Ovary (tissue), 10 donors: ENCODE measurements at places on chromosomes 5 and 9. TPM values are rescaled to one million over a fixed set of nuclear protein-coding genes. Genes with fewer than 3 reads are reported as not detected.
A peak's percentile ranks its signal among the peaks of the same experiment; 100 is the strongest.

GRIA1 gene
- 0.11 TPM for polyA plus RNA-seq

GRCh38 chr9:96553070-96553469, 66.6 kb downstream of the CDC14B start:
- no peaks in the 10 kb centered on the region for H3K36me3 ChIP-seq
- H3K27ac ChIP-seq = no peak overlapping the region
- no peaks in the 10 kb centered on the region for H3K27me3 ChIP-seq
- H3K4me3 ChIP-seq = no peak overlapping the region

DNA sequence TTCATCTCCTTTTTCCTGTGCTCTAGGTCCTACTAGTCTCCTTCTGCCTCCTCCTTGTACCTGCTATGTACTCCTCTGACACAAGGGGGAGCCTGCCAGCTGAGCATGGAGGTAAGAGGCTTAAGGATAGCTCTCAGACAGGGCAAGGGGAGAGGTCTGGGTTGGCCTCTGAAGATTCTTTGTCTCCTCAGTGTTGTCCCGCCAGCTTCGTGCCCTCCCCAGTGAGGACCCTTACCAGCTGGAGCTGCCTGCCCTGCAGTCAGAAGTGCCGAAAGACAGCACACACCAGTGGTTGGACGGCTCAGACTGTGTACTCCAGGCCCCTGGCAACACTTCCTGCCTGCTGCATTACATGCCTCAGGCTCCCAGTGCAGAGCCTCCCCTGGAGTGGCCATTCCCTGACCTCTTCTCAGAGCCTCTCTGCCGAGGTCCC, 3.8 kb downstream of the CREB3 start:
- no peaks in the 10 kb centered on the region for H3K27me3 ChIP-seq
- H3K36me3 ChIP-seq = no peaks in the 10 kb centered on the region
- DNase-seq = no peak
- H3K4me1 ChIP-seq = peaks cover under 1% of the 10 kb centered on the region

GRCh38 chr9:78026947-78027346, 4.7 kb downstream of the GNAQ start:
- no peaks in the 10 kb centered on the region for H3K36me3 ChIP-seq
- no peak for DNase-seq
- peaks cover 6% of the 10 kb centered on the region for H3K4me1 ChIP-seq
- no peak overlapping the region for H3K27ac ChIP-seq
- H3K27me3 ChIP-seq = no peaks in the 10 kb centered on the region

EGFLAM gene
- polyA plus RNA-seq = 37.5 TPM

RPS23 gene
- polyA plus RNA-seq = 6,535 TPM

C5orf47 gene
- polyA plus RNA-seq = 0.15 TPM

NOXA1 gene
- polyA plus RNA-seq = not detected

DNA sequence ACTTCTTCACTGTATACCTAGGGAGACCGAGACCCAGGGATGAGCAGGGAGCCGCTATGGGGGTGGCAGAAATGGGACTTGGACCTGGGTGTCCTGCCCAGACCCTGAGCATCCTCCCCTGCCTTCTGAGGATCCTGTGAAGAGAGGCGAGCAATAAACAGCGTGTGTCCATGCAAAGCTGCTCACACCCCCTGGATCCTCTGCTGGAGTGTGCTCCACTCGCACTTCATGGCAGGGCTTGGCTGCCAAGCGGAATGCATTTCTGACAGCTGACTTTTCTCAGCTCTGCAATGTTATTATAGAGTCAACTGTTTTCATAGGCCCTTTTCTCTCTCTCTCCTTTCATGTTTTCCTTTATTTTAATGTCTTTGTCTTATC, 31.0 kb upstream of the ALDH1B1 start:
- no peak overlapping the region for H3K27ac ChIP-seq
- H3K27me3 ChIP-seq = no peaks in the 10 kb centered on the region
- H3K4me3 ChIP-seq = no peak overlapping the region
- no peak for DNase-seq
- no peaks in the 10 kb centered on the region for H3K36me3 ChIP-seq
- H3K4me1 ChIP-seq = peaks cover 8% of the 10 kb centered on the region

DNA sequence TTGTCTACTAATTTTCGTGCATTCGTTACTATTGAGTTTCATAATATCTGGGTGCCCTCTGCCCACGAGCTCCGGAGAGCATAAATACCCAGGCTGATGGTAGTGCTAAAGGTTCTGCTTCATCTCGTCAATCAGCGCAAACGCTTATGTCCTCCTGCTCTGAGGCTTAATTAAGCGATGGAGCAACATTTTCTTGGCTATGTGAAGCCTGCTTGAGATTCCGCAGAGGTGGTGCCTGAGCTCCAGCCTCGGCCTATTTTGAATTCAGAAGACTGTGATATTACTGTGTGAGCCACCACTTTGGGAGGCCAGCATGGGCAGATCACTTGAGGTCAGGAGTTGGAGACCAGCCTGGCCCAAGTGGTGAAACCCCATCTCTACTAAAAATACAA, 44.8 kb downstream of the ANXA2R start:
- DNase-seq = no peak
- H3K27ac ChIP-seq = no peak overlapping the region
- no peaks in the 10 kb centered on the region for H3K27me3 ChIP-seq
- peaks cover 6% of the 10 kb centered on the region for H3K4me1 ChIP-seq
- H3K4me3 ChIP-seq = no peak overlapping the region

DNA sequence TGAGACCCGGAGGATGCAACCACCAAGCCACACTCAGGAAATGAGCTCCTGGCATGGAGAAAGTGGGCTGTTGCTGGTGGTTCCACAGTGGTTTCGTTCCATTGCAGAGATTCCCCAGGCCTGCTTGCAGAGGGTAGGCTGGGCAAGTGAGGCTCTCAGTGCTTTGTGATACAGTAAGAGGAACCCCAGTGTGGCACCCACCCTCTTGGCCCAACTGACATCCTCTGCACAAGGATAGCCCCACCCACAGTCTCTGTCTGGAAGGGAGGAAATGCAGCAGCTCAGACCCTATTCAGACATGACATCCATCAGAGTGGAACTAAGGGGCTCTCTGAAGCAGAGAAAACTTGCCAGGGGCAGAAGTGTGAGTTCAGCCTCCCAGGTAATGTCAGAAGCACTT, 69.6 kb upstream of the FSTL4 start:
- H3K27ac ChIP-seq = no peak overlapping the region
- H3K4me3 ChIP-seq = no peak overlapping the region
- no peak for DNase-seq
- H3K4me1 ChIP-seq = no peaks in the 10 kb centered on the region
- H3K27me3 ChIP-seq = no peaks in the 10 kb centered on the region

SPINK6 gene
- polyA plus RNA-seq = not detected

ESM1 gene
- polyA plus RNA-seq = 1.5 TPM

GRCh38 chr5:141747152-141748141, 65.4 kb upstream of the ARAP3 start:
- H3K4me1 ChIP-seq = no peaks in the 10 kb centered on the region
- no peaks in the 10 kb centered on the region for H3K27me3 ChIP-seq
- H3K36me3 ChIP-seq = no peaks in the 10 kb centered on the region

- no peaks in the 10 kb centered on the region for H3K27me3 ChIP-seq
- H3K4me3 ChIP-seq = no peak overlapping the region
- no peaks in the 10 kb centered on the region for H3K36me3 ChIP-seq
- H3K4me1 ChIP-seq = peaks cover 1% of the 10 kb centered on the region
Measured at GRCh38 chr5:67065237-67065636, 131.4 kb downstream of the CD180 start.

IFNA21 gene
- polyA plus RNA-seq = not detected

CHSY3 gene
- 5.5 TPM for polyA plus RNA-seq

- no peaks in the 10 kb centered on the region for H3K4me1 ChIP-seq
- no peaks in the 10 kb centered on the region for H3K36me3 ChIP-seq
- H3K4me3 ChIP-seq = no peak overlapping the region
- DNase-seq = no peak
Measured at GRCh38 chr5:106633825-106634224, 1036.9 kb downstream of the EFNA5 start.

- no peak for DNase-seq
- H3K27ac ChIP-seq = no peak overlapping the region
- H3K4me3 ChIP-seq = no peak overlapping the region
Measured at GRCh38 chr9:26888271-26888670, 4.3 kb downstream of the CAAP1 start.

DNA sequence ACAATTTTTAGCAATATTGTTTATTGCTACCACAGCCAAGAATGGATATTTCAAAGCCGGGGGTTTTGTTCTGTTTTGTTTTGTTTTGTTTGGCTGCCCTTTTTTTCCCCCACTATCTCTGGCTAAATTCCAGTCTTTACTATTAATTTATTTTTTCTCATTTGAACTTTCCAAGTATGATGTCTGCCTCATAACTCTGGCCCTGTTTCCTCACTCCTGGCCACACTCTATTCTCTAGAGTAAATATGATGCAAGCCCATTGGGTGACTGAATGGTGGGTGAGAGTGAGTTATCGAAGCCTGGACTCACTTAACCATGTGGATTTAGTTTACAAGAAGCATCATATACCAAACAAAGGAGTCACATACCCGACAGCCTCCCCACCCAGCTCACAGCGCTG, 41.9 kb downstream of the WDR36 start:
- DNase-seq = no peak
- H3K27ac ChIP-seq = peak overlapping the region; percentile 39
- H3K4me1 ChIP-seq = peaks cover 14% of the 10 kb centered on the region
- no peaks in the 10 kb centered on the region for H3K27me3 ChIP-seq
- H3K36me3 ChIP-seq = no peaks in the 10 kb centered on the region

SPATA31A3 gene
- not detected for polyA plus RNA-seq

GRCh38 chr5:145025775-145026174, 809.4 kb downstream of the PRELID2 start:
- no peaks in the 10 kb centered on the region for H3K36me3 ChIP-seq
- no peak overlapping the region for H3K4me3 ChIP-seq
- no peaks in the 10 kb centered on the region for H3K27me3 ChIP-seq
- no peaks in the 10 kb centered on the region for H3K4me1 ChIP-seq

- H3K27ac ChIP-seq = no peak overlapping the region
- H3K27me3 ChIP-seq = no peaks in the 10 kb centered on the region
- H3K4me3 ChIP-seq = no peak overlapping the region
- DNase-seq = peak; percentile 44
- H3K36me3 ChIP-seq = no peaks in the 10 kb centered on the region
Measured at GRCh38 chr5:150320044-150320613, 17.4 kb upstream of the ARSI start.

DNA sequence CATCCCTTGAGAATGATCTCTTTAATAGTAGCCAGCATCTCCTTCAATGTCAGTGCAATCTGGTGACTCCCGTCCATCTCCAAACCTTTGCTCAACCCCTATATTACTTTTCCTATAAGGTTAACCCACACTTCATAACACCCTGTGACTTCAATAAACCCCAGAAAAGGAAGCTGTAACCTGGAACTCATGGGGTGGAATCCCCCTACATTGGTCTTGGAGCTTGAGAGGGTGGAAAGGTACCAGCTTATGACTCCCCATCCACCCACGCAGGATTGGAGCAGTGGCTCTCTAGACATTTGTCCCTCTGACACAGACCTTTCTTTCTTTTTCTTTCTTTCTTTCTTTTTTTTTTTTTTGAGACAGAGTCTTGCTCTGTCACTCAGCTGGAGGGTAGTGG, 54.7 kb upstream of the ZFR start:
- H3K27ac ChIP-seq = no peak overlapping the region
- no peaks in the 10 kb centered on the region for H3K27me3 ChIP-seq
- no peaks in the 10 kb centered on the region for H3K36me3 ChIP-seq
- no peaks in the 10 kb centered on the region for H3K4me1 ChIP-seq

NIPAL4 gene
- polyA plus RNA-seq = not detected

SPATA6L gene
- 1.4 TPM for polyA plus RNA-seq

GRCh38 chr5:159038907-159039306, 60.8 kb downstream of the EBF1 start:
- DNase-seq = no peak
- peaks cover 7% of the 10 kb centered on the region for H3K4me1 ChIP-seq

DNA sequence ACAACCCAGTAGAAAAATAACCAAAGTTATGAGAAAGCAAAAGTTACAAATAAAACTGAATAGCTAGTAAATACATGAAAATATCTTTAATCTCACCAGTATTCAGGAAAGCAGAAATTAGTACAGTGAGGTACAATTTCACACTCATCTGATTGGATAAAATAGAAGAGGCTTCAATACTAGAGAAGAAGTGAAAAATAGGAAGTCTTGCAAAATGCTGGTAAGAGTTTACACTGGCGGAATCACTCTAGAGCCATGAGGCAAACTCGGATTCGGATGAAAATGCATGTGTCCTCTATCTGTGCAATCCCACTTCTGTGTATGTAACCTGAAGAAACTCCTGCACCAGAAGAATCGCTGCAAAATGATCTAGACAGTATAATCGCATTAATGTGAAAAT, 128.9 kb downstream of the CCDC192 start:
- DNase-seq = no peak
- H3K4me1 ChIP-seq = peaks cover 2% of the 10 kb centered on the region
- H3K36me3 ChIP-seq = no peaks in the 10 kb centered on the region
- no peaks in the 10 kb centered on the region for H3K27me3 ChIP-seq

DNA sequence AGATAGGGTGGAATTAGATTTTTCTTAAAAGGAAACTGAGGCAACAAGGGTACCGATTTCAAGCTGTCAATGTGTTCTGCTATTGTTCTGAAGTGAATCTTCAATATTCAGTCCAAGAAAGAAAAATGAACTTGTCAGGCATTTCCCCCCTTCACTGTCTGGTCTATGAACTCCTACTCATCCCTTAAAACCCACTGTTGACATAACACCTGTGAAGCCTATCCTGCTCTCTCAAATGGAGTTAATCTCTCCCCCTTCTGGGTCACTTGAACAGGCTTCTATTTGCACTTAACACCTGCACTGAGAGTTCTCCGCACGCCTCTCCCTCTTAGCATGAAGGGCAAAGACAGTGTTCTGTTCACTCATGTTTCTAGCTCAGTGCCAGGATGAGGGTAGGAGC, 144.3 kb downstream of the CRB2 start:
- DNase-seq = no peak
- H3K4me1 ChIP-seq = no peaks in the 10 kb centered on the region
- no peaks in the 10 kb centered on the region for H3K36me3 ChIP-seq
- no peaks in the 10 kb centered on the region for H3K27me3 ChIP-seq

GRCh38 chr9:114906922-114907571, 23.3 kb downstream of the TNFSF8 start:
- no peaks in the 10 kb centered on the region for H3K4me1 ChIP-seq
- no peaks in the 10 kb centered on the region for H3K27me3 ChIP-seq
- H3K27ac ChIP-seq = no peak overlapping the region

DNA sequence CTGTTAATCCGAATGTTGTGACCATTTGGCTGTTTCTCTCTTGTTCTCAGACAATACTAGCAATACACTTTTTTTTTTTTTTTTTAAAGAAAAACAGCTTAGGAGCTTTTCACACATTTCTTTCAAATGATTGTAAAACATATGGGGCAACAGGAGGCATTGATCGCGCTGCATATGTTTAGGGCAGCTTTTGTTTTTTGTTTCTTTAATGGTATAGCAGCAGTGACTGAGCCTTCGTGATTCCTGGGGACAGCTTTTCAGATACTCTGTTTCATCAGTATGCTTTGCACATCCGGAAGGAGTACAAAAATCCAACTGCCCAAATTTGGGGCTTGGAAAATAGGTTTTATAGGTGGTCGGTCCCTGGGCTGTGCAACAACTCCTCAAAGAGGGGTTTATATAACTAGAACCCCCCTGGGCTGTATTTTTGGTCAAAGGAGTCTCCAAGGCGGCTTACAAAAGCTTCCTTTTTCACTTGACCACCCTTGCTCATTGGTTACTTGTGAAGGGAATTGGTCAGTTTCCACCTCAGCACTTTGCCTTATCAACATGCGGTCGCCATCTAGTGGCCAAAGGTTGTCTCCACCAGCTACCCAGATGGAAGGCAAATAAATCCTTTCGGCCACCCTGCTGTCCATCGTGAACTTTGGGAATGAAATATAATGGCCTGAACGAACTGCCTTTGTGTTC, 91.8 kb downstream of the PDE6A start:
- no peaks in the 10 kb centered on the region for H3K4me1 ChIP-seq
- no peak overlapping the region for H3K4me3 ChIP-seq
- no peaks in the 10 kb centered on the region for H3K36me3 ChIP-seq
- no peak overlapping the region for H3K27ac ChIP-seq

- no peak overlapping the region for H3K4me3 ChIP-seq
- H3K4me1 ChIP-seq = peaks cover 32% of the 10 kb centered on the region
- H3K27me3 ChIP-seq = no peaks in the 10 kb centered on the region
- H3K27ac ChIP-seq = no peak overlapping the region
- H3K36me3 ChIP-seq = no peaks in the 10 kb centered on the region
Measured at GRCh38 chr5:149802008-149802680, 72.0 kb downstream of the PPARGC1B start.

SPDL1 gene
- polyA plus RNA-seq = 7.5 TPM
